ENCODE measurements at places on chromosomes 6 and 20. TPM values are rescaled to one million over a fixed set of nuclear protein-coding genes. Genes with fewer than 3 reads are reported as not detected.

Gene TNFRSF6B
- 3.2 TPM for polyA plus RNA-seq

Gene KCNQ2
- not detected for polyA plus RNA-seq

Gene RAET1L
- polyA plus RNA-seq, result not detected

Gene LSM2
- 40.3 TPM for polyA plus RNA-seq

Gene BPIFB1
- not detected for polyA plus RNA-seq

Gene MUCL3
- polyA plus RNA-seq, result not detected

Gene TMEM217
- polyA plus RNA-seq, result 3.1 TPM

Gene ZDHHC14
- polyA plus RNA-seq, result 3.2 TPM

Gene JAG1
- 10.6 TPM for polyA plus RNA-seq

Gene HEY2
- polyA plus RNA-seq, result not detected

Gene SOBP
- not detected for polyA plus RNA-seq

Gene SLC22A2
- polyA plus RNA-seq, result not detected

Gene OLIG3
- polyA plus RNA-seq, result not detected

Gene HLA-DRB1
- not detected for polyA plus RNA-seq

Gene PTCRA
- polyA plus RNA-seq, result not detected

Gene GCNT2
- polyA plus RNA-seq, result 0.04 TPM

Gene CFAP61
- not detected for polyA plus RNA-seq

Gene SLC44A4
- polyA plus RNA-seq, result 0.07 TPM

Gene MOG
- not detected for polyA plus RNA-seq

Gene NRN1
- polyA plus RNA-seq, result 1.0 TPM

Gene SLC35D3
- polyA plus RNA-seq, result not detected
